Esophagus muscularis mucosa (tissue), 4 donors: ENCODE measurements at places on chromosomes 6 and 20. TPM values are rescaled to one million over a fixed set of nuclear protein-coding genes. Genes with fewer than 3 reads are reported as not detected.

PEX7 gene
- 6.1 TPM for total RNA-seq

DNA sequence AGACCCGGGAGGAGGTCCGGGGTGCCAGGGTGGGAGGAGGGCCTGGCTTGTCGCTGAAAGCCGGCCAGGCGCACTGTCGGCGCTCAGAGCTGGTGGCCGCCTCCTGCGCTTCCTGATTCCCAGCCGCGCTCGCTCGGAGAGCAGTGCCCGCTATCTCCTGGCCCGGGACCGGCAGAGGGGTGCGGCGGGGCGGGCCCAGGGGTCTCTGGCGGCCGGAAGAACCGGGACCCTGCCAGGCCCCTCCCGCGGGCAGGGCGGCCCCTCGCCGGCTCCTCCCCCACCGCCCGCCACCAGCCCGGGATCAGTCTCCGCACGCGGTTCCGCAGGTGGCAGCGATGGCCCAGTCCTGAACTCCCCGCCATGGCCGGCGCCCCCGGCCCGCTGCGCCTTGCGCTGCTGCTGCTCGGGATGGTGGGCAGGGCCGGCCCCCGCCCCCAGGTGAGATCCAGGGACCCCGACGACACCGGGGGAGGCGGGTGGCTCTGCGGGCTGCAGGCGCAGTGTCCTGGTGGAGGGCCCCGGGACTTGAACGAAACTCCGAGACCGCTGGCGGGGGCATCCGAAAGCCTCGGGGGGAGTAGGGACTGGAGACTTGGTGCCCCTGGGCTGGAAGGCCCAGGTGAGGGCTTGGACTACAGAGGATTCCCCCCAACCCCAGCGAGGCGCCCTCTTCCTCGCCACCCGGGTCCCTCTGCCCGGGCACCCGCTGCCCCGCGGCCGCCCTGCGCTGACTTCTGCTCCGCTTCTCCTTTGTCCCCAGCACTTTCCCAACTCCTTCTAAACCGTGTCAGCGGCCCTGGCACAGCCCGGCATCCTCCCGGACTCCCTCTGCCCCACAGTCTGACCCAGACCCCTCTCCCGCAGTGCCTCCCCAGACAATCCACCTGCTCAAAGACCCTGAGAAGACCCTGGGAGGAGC, at the start of gene GLP1R:
Gene GLP1R (plus strand): TSS at position 301 of the 919 bp plus-strand sequence. CDS start 60 bp downstream, at position 361.
- peak within 1 kb of the TSS; percentile 48 for H3K4me3 ChIP-seq
- H3K36me3 ChIP-seq = no peaks in the 10 kb centered on the region
- no peak for DNase-seq

GSTA2 gene
- total RNA-seq = not detected

HAO1 gene
- total RNA-seq = not detected

HRH3 gene
- total RNA-seq = not detected

DNA sequence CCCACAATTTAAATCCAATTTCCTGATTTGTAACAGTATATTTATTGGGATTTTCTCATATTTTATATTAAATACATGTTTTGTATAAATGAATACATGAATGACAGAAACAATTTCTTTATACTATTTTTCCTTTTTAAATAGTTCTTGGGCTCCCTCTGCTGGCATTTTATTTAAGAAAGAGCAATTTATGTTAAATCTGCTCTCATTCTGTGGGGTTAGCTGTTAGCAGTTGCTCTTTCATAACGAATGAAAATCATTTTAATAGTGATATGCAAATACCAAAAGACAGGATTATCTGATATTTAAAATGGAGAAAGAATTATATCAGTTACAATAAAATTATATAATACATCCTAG, 118.3 kb downstream of the RALGAPA2 start:
- no peak for DNase-seq
- no peaks in the 10 kb centered on the region for H3K27me3 ChIP-seq
- H3K36me3 ChIP-seq = peaks cover 8% of the 10 kb centered on the region
- peak overlapping the region; percentile 60 for H3K27ac ChIP-seq
- no peak overlapping the region for H3K4me3 ChIP-seq

DNA sequence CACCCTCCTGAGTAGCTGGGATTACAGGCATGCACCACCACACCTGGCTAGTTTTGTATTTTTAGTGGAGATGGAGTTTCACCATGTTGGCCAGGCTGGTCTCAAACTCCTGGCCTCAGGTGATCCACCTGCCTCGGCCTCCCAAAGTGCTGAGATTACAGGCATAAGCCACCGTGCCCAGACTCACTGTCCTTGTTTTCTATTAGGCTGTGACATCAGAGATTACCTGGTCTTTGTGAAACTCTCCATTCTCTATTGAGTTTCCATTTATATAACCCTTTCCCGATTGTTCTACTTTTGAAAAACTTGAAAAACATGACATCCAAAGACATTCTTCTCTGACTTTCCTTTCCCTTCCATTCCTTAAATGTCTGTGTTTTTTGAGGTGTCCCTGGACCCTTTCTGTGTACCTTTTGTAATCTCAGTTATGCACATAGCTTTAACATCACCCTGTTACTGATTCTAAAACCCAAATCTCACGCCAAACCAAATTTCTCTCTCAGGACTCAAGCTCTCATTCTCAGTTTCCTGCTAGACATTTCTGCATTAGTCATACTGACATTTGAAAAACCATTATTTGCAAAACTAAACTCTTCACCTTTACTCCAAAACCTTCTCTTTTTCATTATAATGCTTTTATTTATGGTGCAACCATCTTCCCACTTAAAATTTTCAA, 137.0 kb downstream of the KHDC1L start:
- H3K36me3 ChIP-seq = no peaks in the 10 kb centered on the region
- H3K4me3 ChIP-seq = no peak overlapping the region
- no peak overlapping the region for H3K27ac ChIP-seq
- H3K4me1 ChIP-seq = no peaks in the 10 kb centered on the region
- DNase-seq = no peak
- no peaks in the 10 kb centered on the region for H3K27me3 ChIP-seq

DNA sequence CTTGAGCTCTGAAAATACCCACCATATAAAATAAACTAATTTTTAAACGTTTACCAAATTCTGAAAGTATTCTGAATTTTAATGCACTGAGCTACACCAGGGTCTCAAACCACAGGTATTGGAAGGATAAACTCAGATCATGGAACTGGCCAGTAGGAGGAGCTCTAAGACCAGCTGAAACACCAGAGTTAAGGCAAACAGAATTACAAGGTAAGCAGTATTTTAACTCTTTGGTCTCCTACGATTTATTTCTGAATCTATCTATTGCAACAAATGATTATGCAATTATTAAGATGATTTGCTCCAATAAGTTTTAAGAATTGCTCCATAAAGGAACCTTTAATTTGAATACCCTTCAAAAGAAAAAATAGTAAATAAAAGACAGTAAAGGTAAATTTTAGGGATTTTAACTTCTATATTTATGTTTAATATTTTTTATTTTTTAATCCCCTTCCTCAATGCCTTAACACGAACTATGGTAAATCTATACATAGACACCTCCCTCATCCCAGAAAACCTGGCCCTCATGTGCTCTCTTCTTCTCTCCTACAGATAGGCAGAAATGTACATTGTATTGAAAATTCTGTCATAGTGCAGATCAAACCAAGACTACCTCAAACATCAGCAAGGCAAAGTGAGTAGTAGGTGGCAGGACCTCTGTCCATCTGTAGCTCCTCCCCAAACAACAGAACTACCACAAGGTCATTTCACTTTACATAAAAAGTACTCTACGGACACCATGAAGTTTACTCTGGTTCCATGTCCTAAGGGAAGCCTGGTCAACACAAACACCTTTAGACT, 58.4 kb downstream of the SMLR1 start:
- H3K36me3 ChIP-seq = peaks cover 38% of the 10 kb centered on the region
- no peak for DNase-seq
- H3K4me3 ChIP-seq = no peak overlapping the region
- no peaks in the 10 kb centered on the region for H3K27me3 ChIP-seq

ADIG gene
- total RNA-seq = not detected

- DNase-seq = peak; percentile 95
- H3K4me3 ChIP-seq = peak overlapping the region; percentile 37
- H3K27me3 ChIP-seq = no peaks in the 10 kb centered on the region
- H3K36me3 ChIP-seq = no peaks in the 10 kb centered on the region
Measured at GRCh38 chr20:46562373-46563169, 12.1 kb upstream of the OCSTAMP start.

OOEP gene
- not detected for total RNA-seq

- no peak overlapping the region for H3K27ac ChIP-seq
- H3K27me3 ChIP-seq = no peaks in the 10 kb centered on the region
- no peak overlapping the region for H3K4me3 ChIP-seq
- H3K4me1 ChIP-seq = peaks cover 7% of the 10 kb centered on the region
- H3K36me3 ChIP-seq = no peaks in the 10 kb centered on the region
Measured at GRCh38 chr6:26064619-26065257, 22.5 kb upstream of the HFE start.

DPPA5 gene
- not detected for total RNA-seq

GRCh38 chr6:57247603-57248002, 25.5 kb upstream of the RAB23 start:
- no peak overlapping the region for H3K27ac ChIP-seq
- H3K4me1 ChIP-seq = peaks cover 20% of the 10 kb centered on the region
- H3K4me3 ChIP-seq = no peak overlapping the region
- H3K36me3 ChIP-seq = no peaks in the 10 kb centered on the region
- DNase-seq = no peak

- H3K27me3 ChIP-seq = no peaks in the 10 kb centered on the region
- no peaks in the 10 kb centered on the region for H3K4me1 ChIP-seq
- no peak overlapping the region for H3K4me3 ChIP-seq
- DNase-seq = no peak
Measured at GRCh38 chr6:96656567-96656966, 93.6 kb downstream of the FHL5 start.

RMND1 gene
- 14.2 TPM for total RNA-seq

GRCh38 chr20:47238780-47239718, 117.5 kb downstream of the ZMYND8 start:
- H3K4me1 ChIP-seq = no peaks in the 10 kb centered on the region
- H3K27ac ChIP-seq = no peak overlapping the region
- H3K27me3 ChIP-seq = no peaks in the 10 kb centered on the region
- peaks cover 92% of the 10 kb centered on the region for H3K36me3 ChIP-seq

COL11A2 gene
- total RNA-seq = 0.17 TPM

PSORS1C2 gene
- not detected for total RNA-seq

DNA sequence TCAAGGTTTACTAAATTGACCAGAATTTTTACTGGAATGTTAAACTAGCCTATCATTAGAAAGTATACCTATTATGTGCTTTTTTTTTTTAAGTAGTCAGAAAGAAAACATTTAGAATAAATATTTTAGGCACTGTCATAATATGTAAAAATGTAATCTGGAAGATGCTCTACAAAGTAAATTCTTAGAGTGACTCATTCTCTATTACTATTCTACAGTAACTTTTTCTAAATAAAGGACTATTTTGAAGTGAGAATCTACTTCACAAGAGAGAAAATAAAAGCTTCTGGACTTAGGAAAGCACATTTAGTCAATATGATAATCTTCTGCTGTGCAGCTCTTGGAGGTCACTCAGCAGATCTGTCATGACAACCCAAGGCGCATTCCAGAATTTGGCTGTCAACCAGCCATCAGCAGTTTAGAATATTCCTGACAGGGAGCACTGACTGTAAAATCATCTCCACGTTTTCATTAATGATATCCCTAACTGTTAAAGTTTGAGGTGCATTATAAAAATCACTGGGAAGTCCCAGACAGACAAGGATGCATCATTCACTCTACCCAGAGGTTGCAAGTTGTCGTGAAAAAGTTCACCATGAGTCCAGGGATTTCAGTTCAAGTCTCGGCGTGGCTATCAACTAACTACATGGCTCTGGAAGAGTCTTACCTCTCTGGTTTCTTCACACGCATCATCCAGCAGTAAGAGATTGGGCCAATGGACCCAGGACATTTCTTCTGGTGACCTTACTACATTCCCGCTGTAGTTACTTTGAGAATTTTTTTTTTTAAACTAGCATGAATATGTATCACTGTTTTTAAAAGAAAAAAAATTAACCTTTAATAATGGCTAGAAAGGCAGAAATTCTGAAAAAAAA, 374.9 kb downstream of the GJA1 start:
- H3K4me3 ChIP-seq = no peak overlapping the region
- DNase-seq = no peak
- H3K4me1 ChIP-seq = no peaks in the 10 kb centered on the region
- no peaks in the 10 kb centered on the region for H3K36me3 ChIP-seq
- no peak overlapping the region for H3K27ac ChIP-seq

- H3K27ac ChIP-seq = peak overlapping the region; percentile 90
- peaks cover 3% of the 10 kb centered on the region for H3K36me3 ChIP-seq
- peak overlapping the region; percentile 97 for H3K4me3 ChIP-seq
- H3K27me3 ChIP-seq = no peaks in the 10 kb centered on the region
- DNase-seq = no peak
- H3K4me1 ChIP-seq = peaks cover 17% of the 10 kb centered on the region
Measured at GRCh38 chr6:24775520-24776058, 852 bp downstream of the GMNN start.

DNA sequence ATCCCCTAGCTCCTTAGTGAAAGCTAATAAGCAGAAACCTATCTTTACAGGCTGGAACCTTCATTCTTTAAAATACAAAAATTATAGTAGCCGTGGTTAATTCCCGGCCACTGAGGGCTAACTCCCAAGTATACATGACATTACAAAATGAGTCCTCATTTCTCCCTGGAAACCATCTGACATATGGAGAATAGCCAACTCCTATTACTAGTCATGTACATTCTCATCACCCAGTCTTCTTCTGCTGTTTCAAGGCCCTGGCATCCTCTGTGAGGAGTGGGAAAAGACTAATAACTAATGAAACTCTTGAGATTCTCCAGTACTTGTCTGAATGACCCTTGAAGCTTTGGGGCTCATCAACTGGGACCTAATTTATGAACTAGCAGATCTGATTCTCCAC, 30.2 kb downstream of the CSNK2A1 start:
- H3K36me3 ChIP-seq = no peaks in the 10 kb centered on the region
- no peak overlapping the region for H3K4me3 ChIP-seq
- no peak overlapping the region for H3K27ac ChIP-seq
- H3K4me1 ChIP-seq = peaks cover 34% of the 10 kb centered on the region
